ENCODE measurements at places on chromosomes 7 and 10.

DNA sequence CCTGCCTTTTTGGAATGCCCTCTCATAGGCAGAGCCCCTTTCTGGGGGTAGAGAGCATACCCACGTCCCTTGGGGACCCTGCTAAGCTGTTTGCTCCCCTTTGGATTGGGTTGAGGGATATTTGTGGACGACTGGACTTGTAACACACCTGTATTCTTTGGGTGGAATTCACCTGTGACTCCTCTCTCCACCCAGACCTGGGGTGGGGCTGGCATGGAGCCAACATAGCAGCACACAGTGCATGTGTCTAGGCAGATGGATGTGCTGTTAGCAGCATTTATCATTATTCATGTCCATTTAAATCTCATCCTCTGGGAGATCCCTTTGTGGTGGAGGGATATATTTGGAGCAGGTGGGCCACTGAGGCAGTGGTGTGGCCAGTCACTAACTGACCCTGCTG, 51.0 kb downstream of the CDH23 start:
- no peak for DNase-seq

DNA sequence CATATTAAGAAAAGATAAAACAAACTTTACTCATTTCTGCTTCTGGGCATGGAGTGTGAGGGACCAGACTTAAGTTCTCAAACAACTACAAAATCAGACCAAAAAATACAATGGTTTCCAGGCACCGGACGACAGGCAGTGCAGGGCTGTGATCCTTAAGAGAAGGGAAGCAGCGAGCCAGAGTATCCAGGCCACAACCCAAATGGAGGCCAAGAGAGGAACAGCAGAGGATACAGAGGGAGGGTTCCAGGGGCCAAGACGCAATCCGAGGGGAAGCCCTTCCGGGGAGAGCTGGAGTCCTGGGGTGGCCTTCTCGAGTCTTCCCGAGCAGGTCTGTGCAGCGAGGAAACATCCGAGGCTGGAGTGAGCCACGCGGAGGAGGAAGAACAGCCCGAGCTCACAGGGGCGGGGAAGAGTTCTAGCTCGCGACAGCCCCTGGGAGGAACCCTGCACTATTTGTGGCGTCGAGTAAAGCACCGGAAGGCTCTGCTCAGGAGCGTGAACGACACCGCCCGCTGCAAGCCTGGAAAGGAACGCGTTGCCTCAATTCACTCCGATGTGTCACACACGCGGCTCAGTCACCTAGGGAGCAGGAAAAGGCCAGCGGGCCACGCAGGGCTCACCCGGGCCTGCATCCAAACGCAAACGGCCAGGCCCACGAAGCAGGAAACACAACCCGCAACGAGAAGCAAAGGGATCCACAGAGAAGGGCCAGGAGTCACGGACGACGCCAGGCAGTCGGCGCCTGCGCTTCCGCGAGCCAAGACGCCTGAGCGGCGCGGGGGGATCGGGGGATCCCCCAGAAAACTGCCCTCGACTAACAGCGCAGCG, 933 bp upstream of the RNF32 start:
- DNase-seq, result no peak

GRCh38 chr10:48456808-48457761, 147.8 kb downstream of the ARHGAP22 start:
- no peak for DNase-seq

- no peak for DNase-seq
These were observed 275.0 kb upstream of the NPVF start for GRCh38 chr7:25503306-25503705.

- no peak for DNase-seq
These were observed 42.3 kb upstream of the CDHR3 start for GRCh38 chr7:105920766-105921165.

GRCh38 chr10:59234816-59235429, 58.5 kb downstream of the PHYHIPL start:
- peak; percentile 1 for DNase-seq

- no peak for DNase-seq
These were observed 16.6 kb downstream of the LANCL2 start for GRCh38 chr7:55381696-55382095.

All from NCI-H1694 (cell line).